ENCODE measurements at places on chromosomes 2 and 18.

GRCh38 chr18:75341267-75341666 lies 86.2 kb downstream of the SMIM21 start:
- no peak for DNase-seq

DNA sequence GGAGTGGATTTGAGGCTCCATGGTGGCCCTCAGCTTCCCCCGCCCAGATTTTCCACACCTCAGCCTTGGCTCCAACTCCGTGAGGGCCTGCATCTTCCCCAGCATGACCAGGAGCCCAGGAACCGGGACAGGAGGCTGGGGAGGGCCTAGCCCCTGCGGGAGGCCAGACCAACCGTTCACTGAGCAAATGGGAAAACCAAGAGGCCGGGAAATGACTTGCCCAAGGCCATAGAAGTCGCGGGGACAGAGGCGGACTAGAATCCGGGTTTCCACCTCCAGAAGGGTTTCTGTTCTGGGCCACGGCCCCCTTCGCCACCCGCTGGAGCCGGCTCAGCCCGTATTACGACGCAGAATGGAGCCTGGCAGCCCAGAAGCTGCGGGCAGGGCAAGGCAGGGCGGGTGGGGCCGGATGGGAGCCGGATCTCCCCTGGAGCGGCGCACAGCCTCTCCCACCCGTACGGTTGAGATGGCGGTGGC lies 7.9 kb upstream of the CRYBA2 start:
- no peak for DNase-seq

DNA sequence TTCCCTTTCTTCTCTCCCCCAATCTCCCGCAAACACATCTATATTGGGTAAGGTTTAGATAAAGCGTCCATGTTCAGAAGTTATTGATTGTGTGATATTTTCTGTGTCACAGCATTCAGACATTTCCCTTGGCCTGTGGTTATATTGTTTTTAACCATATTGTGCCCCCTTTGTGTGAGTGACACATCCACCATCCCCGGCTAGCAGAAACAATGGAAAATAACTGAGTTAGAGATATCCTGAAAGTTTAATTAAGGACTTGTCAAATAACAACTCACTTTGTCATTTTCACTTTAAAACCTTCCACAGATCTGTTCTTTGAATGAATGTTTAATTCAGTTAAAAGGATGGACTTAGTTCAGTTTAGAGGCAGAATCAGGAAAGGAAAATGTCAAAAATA lies 151.0 kb downstream of the KCNJ3 start:
- DNase-seq, result no peak

GRCh38 chr2:65969161-65969560 lies 465.8 kb upstream of the MEIS1 start:
- peak; percentile 13 for DNase-seq

DNA sequence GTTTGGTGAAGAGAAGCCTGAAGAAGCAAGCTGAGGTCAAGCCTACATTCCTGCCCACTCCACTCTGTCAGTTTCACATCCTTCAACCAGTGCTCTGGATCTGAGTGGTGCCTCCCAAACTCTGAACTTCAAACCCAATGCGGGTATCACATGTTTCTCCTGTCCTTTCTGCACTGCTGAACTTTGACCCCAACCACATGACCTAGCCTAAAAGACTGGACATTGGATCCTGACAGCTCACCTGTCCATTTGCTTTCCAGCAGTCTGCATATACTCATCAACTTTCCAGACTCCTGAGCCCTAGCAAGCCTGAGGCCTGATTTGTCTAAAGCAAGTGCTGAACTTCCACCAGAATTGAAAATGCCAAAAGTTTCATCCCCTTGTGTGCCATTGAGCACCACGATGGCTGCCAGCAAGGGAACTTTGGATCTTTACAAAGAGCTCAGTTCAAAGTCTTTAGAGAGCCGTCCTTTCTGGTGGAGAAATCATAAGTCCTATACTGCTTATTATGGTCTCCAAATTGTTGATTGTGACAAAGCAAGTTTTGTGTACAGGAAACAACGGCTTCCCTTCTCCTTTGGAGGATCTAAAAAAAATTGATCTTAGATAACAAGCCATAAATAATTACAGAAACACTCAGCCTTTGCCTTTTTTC lies 37.6 kb upstream of the ITGA6 start:
- DNase-seq, result peak; percentile 83

- DNase-seq, result no peak
These were observed 268.9 kb downstream of the TDRD15 start for GRCh38 chr2:21392649-21393048.

GRCh38 chr2:17646838-17647701 lies 106.5 kb downstream of the SMC6 start:
- DNase-seq, result no peak

DNA sequence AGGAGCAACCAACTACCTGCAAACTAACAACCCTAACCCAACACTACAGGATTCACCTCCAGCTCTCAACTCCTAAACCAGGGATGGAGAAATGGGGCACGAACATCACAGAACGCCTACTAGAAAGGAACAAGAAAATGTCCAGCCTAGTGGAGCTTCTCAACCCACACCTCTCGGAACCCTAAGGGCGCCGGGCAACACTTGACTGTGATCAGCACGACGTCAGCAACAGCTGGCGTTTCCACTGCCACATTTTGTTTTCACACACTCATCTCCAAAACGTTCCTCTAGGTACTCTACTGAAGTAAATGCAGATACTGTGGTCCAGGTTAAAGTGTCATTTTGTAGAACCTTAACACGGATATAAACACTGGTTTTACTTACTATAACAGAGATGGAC lies 4.2 kb downstream of the RNASEH1 start:
- DNase-seq, result no peak

DNA sequence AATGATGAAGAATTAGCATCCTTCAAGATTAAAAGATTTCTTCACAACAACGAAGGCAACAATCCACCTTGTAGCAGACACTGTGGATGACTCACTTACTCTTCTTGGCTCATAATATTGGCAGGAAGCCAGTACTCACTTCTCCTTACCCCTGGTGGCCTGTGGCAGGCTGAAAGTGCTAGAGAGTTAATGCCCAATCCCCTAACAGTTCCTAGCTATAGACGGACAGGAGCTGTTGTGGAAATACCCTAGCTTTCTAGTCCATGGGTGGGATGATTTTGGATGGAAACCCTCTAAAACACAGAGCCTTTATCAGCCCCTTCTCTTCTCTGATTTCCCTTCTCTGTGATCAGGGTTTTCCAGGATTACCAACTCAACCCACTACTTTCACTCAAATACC lies 128.6 kb upstream of the NYAP2 start:
- peak; percentile 16 for DNase-seq

GRCh38 chr2:182634386-182634785 lies 81.7 kb upstream of the DNAJC10 start:
- DNase-seq, result no peak

- no peak for DNase-seq
These were observed 400.5 kb downstream of the TMX3 start for GRCh38 chr18:68314403-68314802.

- DNase-seq, result peak; percentile 98
These were observed at the start of gene RND3 for GRCh38 chr2:150487537-150488429. Gene RND3 (minus strand): TSS chr2:150487667. CDS start chr2:150487417, 250 bp downstream.
